ENCODE measurements at places on chromosomes 12 and 14.

- DNase-seq: no peak
Measured at GRCh38 chr12:102061096-102061559, 663 bp downstream of the WASHC3 start.

GRCh38 chr12:119843100-119843499, 34.0 kb downstream of the CIT start:
- DNase-seq: no peak

GRCh38 chr14:104665114-104665656, 24.2 kb upstream of the INF2 start:
- no peak for DNase-seq

DNA sequence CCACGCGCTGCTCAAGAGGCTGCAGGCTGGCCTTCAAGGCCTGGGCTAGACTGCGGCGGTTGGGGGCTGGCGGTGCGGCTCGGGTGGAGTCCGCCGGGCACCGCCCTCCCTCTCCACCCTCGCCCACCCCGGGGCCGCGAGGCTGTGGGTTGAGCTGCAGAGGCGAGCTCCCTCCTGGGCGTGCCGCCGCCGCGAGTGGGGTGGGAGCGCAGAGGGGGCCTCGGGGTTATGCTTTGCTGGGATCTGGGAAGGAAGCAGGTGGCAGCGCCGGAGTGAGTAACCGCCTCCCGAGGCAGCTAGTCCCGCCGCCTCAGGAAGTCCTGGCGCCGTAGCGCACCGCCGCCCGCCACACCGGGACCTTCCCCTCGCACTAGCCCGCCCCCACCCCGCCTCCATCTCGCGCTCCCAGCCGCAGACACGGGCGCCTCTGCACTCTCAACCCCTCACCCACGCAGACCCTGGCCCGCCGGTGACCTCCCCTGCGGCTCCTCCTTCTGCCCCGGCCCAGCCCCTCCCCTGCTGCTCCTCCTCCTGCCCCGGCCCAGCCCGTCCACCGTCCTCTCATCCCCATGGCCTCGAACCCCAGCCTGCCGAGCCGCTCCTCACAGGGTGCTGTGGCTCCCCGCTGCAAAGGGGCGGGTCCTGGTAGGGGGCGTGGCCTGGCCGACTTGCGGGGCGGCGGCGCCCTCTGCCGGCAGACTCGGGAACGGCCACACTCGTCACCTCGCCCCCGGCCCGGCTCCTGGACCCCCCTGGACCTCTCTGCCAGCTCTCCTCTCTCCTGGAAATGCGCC, 16.6 kb downstream of the TAMALIN start:
- DNase-seq: no peak

DNA sequence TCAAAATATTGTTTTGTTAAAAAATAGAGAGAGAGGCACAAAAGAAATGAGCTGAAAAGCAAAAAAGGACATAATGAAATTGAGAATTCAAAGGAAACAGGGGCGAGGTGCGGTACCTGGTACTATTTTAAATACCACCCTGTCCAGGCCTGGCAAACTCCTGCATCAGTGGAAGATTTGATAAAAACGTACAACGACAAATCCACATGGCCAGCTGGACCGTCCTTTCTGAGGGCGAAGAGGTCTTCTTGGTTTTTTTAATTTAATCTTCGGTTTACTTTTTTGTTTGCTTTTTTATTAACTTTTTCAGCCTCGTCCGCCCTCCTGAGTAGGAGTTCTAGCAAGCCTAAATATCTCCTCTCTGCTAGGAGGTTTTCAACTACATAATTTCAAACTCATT, 11.9 kb downstream of the BCL11B start:
- DNase-seq: no peak

- DNase-seq: no peak
Measured at GRCh38 chr14:51498411-51499227, 153.1 kb upstream of the FRMD6 start.

DNA sequence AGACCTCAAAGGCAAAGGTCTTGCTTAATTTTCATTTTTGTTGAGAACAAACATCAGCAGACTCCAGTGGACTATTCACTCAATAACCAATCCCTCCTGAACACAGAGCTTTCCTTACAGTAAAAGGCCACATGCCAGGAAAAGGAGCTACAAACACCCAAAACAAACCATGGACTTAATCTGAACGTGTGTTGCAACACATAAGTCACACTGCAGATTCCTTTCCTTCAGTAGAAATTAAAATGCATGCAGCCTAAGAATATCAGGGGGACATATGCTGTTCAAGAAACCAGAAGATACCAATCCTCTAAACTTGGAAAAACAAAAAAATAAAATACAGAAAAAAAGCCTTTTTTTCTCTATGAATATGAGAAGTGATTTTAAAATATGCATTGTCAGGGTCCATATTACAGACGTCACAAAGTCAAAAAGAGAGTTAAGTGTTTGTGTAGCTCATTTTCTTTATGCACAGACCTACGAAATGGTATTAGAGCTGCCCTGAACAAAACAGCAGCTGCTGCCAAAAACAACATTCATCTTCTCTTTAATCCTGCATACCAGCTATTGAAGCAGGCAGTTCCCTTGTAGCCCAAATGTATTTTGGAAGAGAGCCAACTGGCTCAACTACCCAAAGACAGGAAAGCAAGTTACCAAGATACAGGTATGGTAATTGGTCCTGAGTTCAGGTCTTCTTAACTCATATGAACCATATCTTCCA, 26.2 kb downstream of the KITLG start:
- peak; percentile 68 for DNase-seq

DNA sequence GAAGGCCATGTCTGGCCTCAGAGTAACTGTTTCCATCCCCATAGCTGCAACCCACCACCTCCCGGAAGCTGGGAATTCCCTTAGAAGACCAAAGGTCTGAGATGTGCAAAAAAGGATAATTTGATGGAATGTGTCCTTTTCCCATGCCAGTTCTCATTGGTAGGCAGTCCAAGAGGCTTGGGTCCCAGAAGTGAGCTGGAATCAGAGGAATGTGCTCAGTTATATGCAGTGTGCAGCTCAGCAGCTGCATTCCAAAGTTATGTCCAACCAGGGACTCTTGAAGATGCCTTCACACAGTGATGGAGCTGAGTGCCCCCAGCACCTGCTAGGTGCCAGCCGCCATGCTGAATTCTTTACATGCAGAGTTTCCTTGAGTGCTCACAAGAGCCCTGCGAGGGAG, 583.9 kb upstream of the TBX3 start:
- DNase-seq: no peak

DNA sequence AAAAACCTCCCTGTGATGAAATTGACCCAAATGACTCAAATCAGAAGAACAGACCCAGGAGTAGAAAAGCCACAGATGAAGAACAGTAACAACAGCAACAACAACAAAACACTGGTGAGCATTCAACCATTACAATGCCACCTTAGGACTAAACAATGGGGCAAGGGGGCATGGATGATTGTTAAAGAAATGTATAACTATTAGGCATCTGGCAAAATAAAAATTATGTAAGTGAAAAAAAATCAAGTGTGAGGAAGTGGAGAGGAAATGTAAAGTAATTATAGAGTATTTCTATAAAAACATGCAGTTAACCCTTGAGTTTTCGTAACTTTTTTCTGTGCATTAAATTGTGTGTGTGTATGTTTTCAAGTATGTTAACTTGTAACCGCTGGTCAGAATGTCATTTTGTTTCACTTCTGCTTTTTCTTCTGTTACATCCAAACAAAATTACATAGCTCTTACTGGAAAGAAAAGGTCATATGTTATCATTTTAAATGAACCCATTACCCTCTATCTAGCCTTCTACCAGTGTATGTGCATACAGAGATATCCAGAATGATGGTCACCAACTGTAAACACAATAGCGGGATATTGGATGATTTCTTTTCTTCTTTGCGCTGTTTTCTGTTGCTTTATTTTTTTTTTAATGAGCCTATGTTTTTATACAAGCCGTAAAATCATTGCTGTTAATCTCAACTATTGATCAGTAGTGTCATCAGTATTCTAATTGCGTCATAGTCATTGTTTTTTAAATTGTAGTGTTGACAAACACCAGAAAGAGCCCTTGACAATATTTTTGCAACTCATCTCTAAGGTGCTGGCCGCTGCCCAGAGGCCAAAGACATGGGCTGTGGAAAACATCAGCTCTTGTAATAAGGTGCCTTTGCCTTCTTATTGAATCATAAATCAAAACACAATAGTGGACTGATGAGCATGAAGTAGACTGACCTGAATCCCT, 170.6 kb downstream of the CRADD start:
- no peak for DNase-seq

DNA sequence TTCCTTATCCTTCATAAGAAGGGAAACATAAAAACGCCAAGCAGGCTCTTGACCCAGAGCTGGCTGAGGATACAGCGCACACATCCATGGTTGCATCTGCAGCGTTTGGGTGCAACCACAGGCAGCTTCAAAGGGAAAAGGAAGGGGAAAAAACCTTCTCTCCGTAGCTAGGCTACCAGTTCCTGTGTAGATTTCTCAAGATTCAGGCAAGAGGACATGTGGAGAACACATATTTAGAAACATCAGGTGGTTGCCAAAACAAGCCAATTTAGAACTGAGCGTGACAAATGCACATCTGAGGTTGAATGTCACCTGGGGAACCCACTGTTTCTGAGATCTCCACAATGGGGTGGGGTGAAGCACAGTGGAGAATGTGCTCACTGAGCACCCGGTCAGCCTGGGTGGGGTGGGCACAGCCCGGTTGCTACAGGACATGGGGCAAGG, 78.3 kb upstream of the BDKRB2 start:
- DNase-seq: no peak

DNA sequence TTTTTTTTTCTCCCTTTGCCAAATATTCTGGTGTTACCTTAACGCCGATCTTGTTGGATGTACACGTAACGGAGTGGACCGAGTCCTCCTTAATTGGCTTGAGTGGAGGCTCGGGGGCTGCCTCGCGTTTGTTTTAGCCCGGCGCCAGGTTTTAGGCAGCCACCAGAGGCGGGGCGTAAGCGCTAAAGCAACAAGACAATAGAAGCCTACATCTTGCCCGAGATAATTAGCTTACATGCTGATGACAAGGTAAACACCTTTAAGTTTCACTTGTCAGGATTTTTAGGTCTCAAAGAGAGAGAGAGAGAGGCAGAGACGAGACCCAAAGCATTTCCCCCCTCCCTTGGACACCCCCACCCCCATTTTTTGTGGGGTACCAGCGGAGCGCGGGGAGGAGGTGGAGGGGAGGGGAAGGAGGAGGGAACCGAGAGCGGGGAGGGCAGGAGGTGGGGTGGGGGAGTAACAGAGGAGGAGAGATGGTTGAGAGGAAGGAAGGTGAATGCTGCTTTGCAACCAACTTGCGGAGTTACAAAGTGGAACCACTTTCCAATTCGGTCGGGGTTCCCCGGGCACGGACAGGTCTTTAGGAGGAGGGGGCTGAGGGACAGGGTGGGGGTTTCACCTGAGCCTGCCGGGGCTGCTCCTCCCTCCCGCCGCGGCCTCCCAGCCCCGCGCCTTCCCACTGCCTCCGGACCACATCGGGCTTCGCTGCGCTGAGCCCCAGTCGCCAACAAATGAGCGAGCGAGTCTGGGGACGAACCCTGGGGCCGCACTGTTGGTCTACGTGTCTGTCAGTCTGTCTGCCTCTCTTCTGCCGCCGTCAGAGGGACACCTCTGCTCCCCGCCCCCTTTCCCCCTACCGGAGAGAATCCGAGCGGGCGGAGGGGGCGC, at the start of gene NKX2-1:
TSS of gene NKX2-1 (minus strand) at position 802 of the 891 bp plus-strand sequence. CDS start at position 699, 103 bp downstream.
- no peak for DNase-seq

DNA sequence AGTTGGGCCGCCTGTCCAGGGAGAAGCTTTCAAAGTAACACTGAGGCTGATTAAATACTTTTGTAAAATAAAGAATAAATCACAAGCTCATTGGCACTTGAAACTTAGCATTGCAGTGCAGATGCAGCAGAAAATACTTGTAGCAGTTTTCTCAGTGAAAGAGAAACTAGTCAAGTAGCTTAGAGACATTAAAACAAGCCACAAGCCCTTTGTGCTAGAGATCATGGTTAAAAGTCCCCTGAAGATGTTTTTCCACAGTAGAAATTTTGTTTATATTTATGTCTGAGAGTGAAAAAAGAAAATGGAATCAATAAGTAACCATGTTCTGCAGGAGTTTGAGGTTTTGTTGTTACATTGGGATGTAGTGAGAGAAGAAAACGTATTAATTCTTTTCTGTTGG, 5.9 kb downstream of the PSEN1 start:
- no peak for DNase-seq

GRCh38 chr14:47678993-47679392, 3.6 kb upstream of the MDGA2 start:
- DNase-seq: no peak

GRCh38 chr12:117552971-117553370, 191.5 kb upstream of the NOS1 start:
- DNase-seq: no peak

GRCh38 chr12:29157486-29157946, 8.4 kb downstream of the FAR2 start:
- DNase-seq: no peak

GRCh38 chr12:124774054-124774461, 89.6 kb downstream of the SCARB1 start:
- no peak for DNase-seq

DNA sequence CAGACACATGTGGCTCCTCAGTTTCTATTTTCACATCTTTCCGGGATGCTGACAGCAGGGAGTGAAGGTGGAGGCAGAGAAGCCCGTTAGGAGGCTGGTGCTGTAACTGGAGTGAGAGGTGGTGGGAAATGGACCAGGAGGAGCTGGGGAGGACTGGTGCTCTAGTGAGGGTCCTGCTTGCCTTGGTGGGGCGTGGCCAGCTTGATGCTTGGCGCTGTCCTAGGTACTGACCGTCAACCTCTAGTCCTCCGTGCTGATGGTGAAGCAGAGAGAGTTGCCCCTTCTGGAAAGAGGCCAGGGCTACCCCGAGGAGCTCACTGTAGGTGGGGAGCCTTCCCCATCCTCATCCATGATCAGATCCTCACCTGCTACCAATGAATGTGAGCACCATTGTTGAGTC, 1.4 kb downstream of the TRMT61A start:
- DNase-seq: no peak

DNA sequence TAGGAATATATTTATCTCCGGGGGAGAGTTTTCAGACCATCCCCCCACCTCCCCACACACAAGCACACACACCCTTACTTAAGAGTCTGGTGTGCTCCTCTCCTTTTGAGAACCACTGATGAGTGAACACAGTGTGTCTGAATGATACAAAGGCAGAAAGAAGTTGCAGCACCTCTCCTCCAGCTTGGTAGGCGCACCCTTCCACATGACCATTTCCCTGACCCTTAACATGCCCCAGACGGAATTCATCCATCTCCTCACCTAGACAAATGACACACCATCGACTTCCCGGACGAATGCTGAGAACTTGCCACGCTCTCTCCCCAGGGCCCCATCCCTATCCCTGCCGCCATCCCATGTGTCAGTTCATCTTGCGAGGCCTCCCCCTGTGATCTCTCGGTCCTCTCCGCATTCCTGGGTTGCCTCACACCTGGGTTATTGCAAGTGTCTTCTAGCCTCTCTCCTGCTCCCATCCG, 3.9 kb downstream of the TNFRSF1A start:
- no peak for DNase-seq

- no peak for DNase-seq
Measured at GRCh38 chr14:102007916-102008418, 43.6 kb downstream of the DYNC1H1 start.

DNA sequence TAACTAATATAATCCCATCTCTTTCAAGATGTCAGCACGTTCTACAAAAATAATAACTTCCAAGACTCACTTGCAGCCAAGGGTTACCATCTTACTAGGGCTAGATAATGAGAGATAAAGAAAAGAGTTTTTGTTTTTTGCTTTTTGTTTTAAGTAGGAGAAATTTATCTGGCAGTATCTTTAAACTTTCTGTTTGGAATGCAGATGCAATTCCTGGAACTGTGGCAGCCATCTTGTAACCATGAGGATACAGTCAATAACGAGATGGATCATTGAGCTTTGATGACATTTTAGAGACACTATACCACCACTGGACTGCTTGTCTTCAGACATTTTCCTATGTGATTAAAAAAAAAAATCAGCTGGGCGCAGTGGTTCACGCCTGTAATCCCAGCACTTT, 171.2 kb upstream of the ARID2 start:
- DNase-seq: no peak
